Renal cortical epithelial cell (primary cell): ENCODE measurements at places on chromosomes 13 and 19. TPM values are rescaled to one million over a fixed set of nuclear protein-coding genes. Genes with fewer than 3 reads are reported as not detected.

Gene APOC4
- not detected in 2 replicates for total RNA-seq

Gene CACNG7
- not detected in 2 replicates for total RNA-seq

Gene SIAH3
- under 0.01 and 0.60 TPM in 2 replicates for total RNA-seq

Gene PLPPR3
- total RNA-seq = 0.50 and 0.87 TPM in 2 replicates

Gene NCR1
- total RNA-seq = not detected in 2 replicates

Gene TMEM59L
- total RNA-seq = 0.40 TPM in 1 of 2 replicates, not detected in the other

Gene ICAM3
- total RNA-seq = 2.8 and 7.6 TPM in 2 replicates

Gene PSG3
- 0.50 and 1.0 TPM in 2 replicates for total RNA-seq

Gene GPR4
- total RNA-seq = under 0.01 TPM in 1 of 2 replicates, not detected in the other

Gene CA11
- 0.35 and 3.3 TPM in 2 replicates for total RNA-seq
